MV-4-11 (cell line): ENCODE measurements at places on chromosomes 11 and 22.

GRCh38 chr11:2885017-2885677, 428 bp downstream of the CDKN1C start:
- peak; percentile 49 for DNase-seq

DNA sequence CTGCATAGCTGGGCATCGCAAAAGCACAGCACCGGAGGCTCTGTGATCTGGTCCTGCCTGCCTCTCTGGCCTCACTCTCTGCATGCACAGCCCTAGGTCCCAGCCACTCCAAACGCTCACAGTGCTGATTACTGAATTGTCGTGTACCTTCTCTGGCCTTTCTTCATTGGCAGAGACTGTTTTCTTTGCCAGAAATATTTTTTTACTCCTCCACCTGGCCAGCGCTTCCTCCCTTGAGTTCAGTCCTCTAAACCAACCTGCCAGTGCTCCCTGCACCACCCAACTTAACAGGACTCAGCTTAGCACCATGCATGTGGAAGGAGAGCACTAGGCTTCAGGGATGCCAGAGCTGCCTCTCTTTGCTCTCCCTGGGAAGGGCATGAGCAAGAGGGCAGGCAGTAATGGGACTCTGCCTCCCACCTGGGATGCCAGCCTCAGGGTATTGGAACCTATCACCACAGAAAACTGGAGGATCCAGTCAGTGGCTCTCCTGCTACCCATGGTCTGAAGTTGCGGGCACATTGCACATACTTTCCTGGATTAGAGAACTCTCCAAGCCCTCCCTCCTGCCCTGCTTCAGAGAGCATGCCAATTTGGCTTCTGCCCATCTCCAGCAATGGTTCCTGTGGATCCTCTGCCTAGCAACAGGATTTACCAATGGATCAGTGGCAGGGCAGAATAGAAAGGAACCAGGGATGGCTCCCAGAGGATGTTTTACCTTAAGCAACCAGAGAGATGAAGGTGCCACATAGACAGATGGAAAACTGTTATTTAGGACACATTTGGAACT, 37.0 kb upstream of the GNAZ start:
- DNase-seq = no peak

- DNase-seq = no peak
Measured at GRCh38 chr11:117668321-117668751, 128.7 kb downstream of the DSCAML1 start.

- no peak for DNase-seq
Measured at GRCh38 chr11:76292583-76293188, 86.4 kb upstream of the WNT11 start.

DNA sequence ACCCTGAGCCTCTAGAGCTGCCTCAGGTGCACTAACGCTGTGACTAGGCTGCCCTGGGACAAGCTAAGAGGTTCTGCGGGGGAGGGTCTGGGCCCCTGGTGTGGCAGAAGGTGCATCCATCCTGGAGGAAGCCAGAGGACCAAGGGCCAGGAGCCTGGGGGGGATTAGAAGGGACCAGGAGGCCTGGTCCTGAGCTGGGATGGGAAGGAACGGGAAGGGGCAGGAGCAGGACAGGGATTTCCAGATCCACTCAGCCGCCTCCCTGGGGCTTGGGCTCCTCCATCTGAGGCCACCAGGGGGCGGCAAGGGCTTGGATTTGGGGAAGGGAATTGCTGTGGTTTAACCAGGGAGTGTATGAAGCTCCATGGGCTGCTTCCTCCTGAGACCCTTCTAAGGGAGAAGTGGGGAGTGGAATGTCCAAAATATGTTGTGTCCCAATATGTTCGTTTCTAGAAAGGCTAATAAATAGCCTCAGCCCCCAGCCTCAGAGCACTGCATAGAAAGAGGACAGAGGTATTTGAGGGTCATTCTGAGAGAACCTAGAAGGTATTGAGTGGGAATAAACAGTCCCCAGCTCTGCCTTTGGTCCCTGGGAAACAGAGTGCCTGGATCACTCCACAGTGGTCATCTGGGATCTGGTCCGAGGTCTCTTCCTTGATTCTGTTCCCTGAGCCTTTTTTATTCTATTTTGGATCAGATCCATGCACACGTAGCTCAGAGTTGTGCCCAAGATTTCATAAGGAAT, 17.4 kb upstream of the PRAME start:
- DNase-seq = peak; percentile 44

GRCh38 chr11:41177791-41178190, 281.7 kb downstream of the LRRC4C start:
- no peak for DNase-seq

GRCh38 chr11:62193952-62194351, 3.9 kb downstream of the SCGB1D1 start:
- DNase-seq = no peak

DNA sequence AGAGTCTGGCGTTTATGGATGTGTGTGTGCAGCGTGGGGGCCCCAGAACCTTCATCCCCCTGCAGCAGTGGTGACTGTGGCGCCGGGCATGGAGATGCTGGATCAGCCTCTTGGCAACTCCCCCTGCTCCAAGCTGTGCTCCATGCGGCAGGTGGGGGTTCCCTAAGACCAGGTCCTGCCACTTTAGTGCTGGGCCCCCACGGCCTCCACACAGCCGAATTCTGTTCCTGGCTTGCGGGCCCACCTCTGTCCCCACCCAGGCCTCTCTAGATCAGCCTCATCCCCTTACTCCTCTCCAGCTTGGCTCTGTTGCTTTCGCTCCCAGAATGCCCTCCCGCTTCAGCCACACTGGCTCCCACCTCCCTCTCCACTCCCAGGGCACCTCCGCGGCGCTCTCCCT, 59.6 kb downstream of the TRMU start:
- DNase-seq = no peak

DNA sequence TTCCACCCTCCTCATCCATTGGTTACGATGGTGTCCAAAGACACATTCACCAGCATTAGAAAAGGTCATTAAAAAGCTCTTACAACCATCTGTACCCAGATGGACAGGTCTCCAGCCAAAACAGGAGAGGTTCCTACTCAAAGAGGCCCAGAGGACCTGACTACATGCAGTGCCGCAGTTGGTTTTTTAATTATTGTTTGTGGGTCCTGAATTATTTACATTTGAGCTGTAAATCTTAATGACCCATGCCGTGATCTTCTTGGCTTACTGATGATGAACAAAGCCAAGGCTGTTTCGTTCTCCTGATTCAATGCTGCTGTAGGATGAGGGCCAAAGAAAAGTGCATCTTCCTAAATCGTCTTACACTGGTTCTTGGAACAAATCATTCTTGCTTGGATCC, 83.7 kb downstream of the CADM1 start:
- DNase-seq = no peak

GRCh38 chr11:87440076-87440770, 402.5 kb downstream of the TMEM135 start:
- DNase-seq = no peak
